ENCODE measurements at places on chromosomes 2 and 18. TPM values are rescaled to one million over a fixed set of nuclear protein-coding genes. Genes with fewer than 3 reads are reported as not detected.

TMEM169 gene
- total RNA-seq: 3.2 TPM

TEKT4 gene
- not detected for total RNA-seq

CAPN14 gene
- total RNA-seq: 4.0 TPM

C2orf80 gene
- total RNA-seq: not detected

POTEF gene
- not detected for total RNA-seq

CHST9 gene
- total RNA-seq: 3.0 TPM

TRIM54 gene
- total RNA-seq: not detected

REG1B gene
- not detected for total RNA-seq

CHRND gene
- total RNA-seq: not detected

SLC9A4 gene
- total RNA-seq: not detected

FBLN7 gene
- total RNA-seq: not detected

E2F6 gene
- total RNA-seq: 9.0 TPM

UBE2F gene
- total RNA-seq: 84.0 TPM

RAB27B gene
- total RNA-seq: 14.2 TPM

CLASP1 gene
- total RNA-seq: 55.2 TPM

SP140 gene
- not detected for total RNA-seq

CCDC148 gene
- total RNA-seq: 0.14 TPM

CDH20 gene
- not detected for total RNA-seq

CERKL gene
- total RNA-seq: not detected

LNPK gene
- total RNA-seq: 18.9 TPM

CCDC138 gene
- 6.3 TPM for total RNA-seq

LYPD6B gene
- total RNA-seq: 7.3 TPM

SPATA3 gene
- total RNA-seq: not detected

TNFRSF11A gene
- 3.5 TPM for total RNA-seq

LIPG gene
- 40.8 TPM for total RNA-seq

BOLL gene
- not detected for total RNA-seq

FKBP1B gene
- total RNA-seq: 29.4 TPM

ZNF396 gene
- 0.19 TPM for total RNA-seq

SERPINB13 gene
- 44.9 TPM for total RNA-seq

EPB41L3 gene
- total RNA-seq: 1.6 TPM

PDE6D gene
- total RNA-seq: 26.4 TPM

SUCLG1 gene
- 51.5 TPM for total RNA-seq

HJURP gene
- total RNA-seq: 26.2 TPM

BMP10 gene
- not detected for total RNA-seq

FABP1 gene
- total RNA-seq: not detected

NYAP2 gene
- not detected for total RNA-seq

Data from airway epithelial cell (primary cell).